Activated T-helper 9 cell treated with anti-CD3 and anti-CD28 coated beads, Interleukin-2, amount 50 U/mL, for 16 hours (primary cell): ENCODE measurements at places on chromosomes 5 and 9.

DNA sequence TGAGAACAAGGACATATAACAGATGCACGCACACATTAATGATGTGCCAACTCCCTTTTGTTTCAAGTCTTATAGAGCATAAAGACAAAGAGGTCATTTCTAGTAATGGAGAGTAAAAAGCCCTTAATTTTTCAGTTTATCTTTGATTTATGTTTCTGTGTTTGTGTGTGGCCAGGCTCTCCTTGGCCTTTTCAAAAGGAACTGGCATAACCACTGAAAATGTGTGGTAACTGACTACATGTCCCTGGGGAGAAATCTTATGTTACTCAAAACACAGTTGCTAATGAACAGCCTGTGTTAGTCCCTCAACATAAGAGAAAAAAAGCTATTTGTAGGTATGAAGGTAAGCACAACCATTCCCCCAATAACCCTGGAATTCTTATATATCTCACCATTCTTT, 47.6 kb upstream of the SHOC1 start:
- DNase-seq, result no peak

DNA sequence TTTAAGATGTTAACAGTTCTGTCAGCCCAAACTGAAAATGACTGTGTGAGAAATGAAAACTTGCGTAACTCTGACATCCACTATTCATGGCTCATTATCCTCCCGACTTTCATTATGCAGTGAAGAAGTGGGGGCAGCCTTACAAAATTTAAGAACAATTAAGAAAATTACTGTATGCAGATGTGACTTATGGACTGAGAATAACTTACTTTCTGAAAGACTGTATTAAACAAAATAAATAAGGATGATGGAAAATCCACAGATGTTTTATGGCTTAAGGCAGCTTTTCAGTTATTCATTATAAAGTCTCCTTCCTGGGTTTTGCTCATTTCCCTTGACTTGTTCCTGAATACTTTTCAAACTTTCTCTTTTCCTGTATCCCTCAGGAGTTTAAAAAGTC, 55.2 kb downstream of the GRIN3A start:
- DNase-seq, result no peak

- DNase-seq, result no peak
Observed at GRCh38 chr9:110908894-110909293, 129.4 kb downstream of the LPAR1 start.

- no peak for DNase-seq
Observed at GRCh38 chr5:154771383-154771901, 16.3 kb downstream of the LARP1 start.

DNA sequence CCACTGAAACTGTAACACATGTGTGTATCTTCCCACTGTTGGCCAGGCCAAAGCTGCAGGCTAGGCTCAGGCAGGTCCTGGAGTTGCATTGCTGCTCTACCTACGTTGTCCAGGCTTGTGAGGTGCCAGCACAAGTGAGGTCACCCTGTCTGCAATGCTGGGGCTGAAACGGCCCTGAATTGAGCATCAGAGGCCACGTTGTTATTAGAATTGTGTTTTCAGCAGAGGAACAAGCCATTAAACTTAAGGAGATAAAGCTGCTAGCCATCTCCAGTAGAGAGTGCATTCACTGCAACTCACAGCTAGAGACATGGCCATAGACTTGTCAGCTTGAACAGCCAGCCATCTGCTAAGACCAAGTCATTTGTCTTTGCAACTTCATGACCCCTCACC, 191.8 kb downstream of the SEMA6A start:
- no peak for DNase-seq

DNA sequence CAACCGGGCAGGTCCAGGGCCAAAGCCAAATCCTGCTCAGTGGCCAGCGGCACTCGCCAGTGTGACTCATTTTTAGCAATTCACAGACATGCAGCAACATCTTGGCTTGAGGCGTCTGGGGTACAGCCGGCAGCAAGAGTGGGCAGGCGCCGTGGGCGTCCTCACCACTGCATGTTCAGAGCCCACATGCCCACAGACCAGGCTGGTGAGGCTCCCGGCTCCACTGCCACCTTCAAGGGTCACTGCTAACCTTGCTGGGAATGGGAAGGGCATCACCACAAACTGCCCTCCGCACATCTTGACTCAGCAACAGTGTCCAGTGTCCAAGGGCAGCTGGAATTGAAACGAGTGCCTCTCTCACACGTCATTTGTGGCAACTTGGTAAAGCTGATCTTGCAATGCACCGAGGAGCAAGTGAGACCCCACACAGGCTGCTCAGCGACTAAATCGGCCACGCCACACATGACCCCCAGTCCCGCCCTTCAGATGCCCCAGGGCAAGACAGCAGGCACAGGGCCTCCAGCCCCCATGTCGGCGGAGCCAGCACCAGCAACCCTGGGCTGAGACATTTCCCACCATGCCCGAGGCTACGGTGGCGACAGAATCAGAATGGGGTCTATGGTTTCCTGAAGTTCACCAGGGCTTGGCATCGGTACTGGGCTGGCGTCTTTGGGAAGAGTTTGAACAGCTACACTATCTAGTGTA, 140.3 kb downstream of the ROR2 start:
- DNase-seq, result no peak

- DNase-seq, result no peak
Observed at GRCh38 chr5:54361691-54362411, 51.5 kb upstream of the ARL15 start.

DNA sequence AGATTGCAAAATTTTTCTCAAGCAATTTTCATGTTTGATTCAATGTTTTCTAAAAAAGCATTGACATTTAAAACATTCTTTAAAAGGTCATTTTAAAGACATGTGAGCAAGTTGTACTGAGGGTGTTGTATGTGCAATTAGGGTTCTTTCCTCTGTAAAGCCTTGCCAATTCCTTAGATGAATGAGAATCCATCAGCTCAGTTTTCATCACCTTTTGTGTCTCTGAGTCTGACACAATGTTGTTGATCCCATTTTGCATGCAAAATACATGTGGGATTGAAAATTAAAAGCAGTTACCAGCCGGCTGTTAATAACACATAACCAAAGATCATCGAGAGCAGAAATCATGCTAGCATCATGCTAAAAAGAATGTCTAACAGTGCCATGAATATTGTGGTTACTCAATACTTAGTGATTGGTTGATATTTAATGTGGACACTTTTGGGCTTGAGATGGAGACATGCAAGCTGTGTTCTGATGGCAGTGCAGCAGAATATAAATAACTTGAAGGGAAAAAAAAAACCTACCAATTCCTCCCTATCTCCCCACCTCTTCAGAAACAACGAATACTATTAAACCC, 57.7 kb downstream of the FGF10 start:
- DNase-seq, result no peak

DNA sequence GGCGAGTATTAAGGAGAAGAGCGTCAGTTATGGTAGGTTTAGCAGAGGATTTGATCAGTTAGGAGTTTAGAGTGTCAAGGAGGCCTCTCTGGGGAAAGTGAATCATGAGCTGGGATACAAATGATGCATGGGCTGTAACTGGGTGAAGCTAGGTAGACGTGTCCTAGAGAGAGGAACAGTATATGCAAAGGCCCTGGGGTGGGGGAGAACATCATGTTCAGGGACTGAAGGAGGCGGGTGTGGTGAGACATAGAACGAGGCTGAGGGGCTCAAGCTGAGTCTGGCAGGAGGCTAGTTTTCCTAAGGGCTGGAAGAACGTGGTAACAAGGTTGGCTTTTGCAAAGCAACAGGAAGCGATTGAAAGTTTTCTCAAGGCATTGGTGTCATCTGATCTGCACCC, 10.5 kb downstream of the TMEM268 start:
- no peak for DNase-seq

DNA sequence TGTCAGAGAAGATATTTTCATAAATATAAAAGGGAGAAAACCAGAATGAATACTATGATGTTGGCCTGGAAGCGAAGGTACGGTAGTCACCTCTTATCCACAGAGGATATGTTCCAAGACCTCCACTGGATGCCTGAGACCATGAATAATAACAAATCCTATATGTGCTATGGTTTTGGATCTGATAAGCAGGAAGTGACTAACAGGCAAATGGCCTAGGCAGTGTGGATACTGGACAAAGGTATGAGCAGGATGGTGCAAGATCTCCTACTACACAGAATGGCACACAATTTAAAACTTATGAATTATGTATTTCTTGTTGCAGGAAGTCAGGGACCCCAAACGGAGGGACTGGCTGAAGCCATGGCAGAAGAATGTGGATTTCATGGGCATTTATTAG, 48.2 kb downstream of the ADAMTS12 start:
- no peak for DNase-seq

DNA sequence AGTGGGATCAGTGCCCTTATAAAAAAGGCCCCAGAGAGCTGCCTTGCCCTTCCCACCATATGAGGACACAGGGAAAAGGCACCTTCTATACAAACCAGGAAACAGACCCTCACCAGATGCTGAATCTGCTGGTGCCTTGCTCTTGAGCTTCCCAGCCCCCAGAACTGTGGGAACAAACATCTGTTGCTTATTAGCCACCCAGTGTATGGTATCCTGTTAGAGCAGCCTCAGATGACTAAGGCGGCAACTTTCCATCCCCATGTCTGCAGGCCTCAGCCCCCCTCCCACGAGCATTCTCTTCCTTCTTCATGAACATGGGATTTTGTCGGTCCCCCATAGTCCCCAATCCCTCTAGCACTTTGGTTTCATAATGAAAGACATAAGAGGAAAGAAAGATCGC, 202.5 kb upstream of the GAS1 start:
- no peak for DNase-seq

DNA sequence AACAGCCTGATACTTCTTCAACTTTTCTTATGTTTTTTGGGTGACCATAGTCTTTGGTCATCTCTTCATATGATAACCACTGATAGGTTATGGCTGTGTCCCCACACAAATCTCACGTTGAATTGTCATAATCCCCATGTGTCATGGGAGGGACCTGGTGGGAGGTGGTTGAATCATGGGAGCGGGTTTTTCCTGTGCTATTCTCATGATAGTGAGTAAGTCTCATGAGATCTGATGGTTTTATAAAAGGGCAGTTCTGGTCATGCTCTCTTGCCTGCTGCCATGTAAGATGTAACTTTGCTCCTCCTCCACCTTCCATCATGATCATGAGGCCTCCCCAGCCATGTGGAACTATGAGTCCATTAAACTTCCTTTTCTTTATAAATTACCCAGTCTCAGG, 8.7 kb downstream of the RHOBTB3 start:
- no peak for DNase-seq

- DNase-seq, result no peak
Observed at GRCh38 chr9:114678795-114679194, 3.2 kb downstream of the TEX48 start.

GRCh38 chr5:143354025-143354424, 49.5 kb downstream of the NR3C1 start:
- no peak for DNase-seq

DNA sequence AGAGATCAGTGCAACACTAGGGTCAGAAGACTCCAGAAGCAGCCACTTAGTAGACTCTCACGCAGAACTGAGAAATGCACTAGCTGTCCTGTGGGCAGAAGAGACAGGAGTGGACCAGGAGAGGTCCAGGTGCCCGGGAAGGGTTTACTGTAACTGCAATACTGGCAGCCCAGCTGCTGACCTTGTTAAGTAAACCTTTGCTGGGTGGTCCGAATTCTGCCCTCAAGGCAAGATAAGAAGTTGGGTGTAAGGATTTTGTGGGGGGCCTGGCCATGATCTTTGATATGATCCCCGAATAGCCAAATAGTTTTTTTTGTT, 91.3 kb downstream of the PDE6A start:
- no peak for DNase-seq

DNA sequence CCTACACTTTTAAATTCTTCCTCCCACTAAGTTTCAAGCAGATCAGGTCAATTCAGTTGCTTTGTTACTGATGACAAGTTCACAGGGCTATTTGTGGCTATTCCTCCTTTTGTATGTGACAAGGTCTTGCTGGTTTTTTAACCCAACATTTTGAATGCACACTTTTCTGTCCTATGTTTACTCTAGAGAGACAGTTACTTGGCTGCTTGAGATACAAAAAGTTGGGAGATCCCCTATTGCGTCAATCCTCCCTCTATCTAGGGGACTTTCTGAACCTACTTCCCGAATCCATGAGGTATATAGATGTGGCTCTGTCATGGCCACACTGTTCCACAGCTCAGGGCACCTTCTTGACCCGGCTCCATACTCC, 386.7 kb downstream of the NTRK2 start:
- no peak for DNase-seq

- DNase-seq, result no peak
Observed at GRCh38 chr9:12441506-12441905, 251.7 kb upstream of the TYRP1 start.

DNA sequence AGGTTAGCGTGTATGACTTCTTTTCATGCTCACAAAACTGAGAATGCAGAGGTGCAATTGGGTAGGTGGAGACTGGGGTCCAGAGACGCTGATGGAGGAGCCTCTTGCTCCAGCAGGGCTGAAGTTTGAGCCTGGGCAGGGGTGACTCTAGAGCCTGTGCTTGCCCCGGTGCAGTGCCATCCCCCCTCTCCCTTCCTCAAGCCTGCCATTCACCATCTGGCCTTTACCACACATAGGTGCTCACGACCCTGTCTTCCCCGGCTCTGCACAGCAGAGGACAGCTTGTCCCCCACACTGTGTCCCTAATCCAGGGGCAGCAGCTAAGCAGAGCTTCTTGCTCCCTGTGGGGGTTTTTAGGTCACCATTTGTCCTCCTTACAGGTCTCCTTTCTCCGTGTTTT, 86.5 kb downstream of the DAP start:
- no peak for DNase-seq
